ENCODE measurements at places on chromosomes 12 and 14.

GRCh38 chr12:55659486-55660385 lies 23.0 kb downstream of the OR10P1 start:
- DNase-seq, result no peak

GRCh38 chr14:26424537-26424936 lies 173.3 kb downstream of the NOVA1 start:
- no peak for DNase-seq

DNA sequence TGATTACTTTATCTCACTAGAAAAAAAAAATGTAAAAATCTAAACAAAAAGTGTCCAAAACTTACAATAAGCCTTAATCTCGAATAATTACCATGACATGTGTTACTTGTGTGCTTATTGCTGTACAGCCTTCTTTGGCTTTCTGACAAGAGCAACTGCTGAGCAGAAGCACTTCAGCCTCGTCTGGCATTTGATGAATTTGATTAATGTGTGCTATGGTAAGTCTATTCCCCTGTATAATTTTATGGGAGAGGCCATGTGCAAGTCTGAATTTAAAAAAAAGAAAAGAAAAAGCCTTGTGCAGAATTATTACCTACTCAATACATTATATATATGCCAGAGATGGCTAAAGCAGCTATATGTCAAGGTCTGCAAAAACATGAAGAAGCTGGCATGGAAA lies 113.9 kb downstream of the AEBP2 start:
- no peak for DNase-seq

DNA sequence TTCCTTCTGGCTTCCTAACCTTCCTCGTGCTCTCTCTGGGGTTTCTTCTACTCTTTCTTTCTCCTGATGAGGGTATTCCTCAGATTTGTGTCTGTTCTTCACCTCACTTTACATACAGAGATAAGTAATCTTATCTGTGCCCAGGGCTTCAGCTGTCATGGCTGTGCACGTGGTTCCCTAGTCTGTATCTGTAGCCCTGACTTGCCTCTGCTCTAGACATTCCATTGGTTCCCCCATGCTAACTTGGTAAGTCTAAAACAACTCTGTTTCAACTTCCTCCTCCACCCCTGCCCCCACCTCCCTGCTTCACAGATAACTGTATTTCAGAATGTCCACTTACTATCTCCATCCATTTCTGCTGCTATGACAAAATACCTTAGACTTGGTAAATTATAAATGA lies 10.8 kb downstream of the DIP2B start:
- no peak for DNase-seq

DNA sequence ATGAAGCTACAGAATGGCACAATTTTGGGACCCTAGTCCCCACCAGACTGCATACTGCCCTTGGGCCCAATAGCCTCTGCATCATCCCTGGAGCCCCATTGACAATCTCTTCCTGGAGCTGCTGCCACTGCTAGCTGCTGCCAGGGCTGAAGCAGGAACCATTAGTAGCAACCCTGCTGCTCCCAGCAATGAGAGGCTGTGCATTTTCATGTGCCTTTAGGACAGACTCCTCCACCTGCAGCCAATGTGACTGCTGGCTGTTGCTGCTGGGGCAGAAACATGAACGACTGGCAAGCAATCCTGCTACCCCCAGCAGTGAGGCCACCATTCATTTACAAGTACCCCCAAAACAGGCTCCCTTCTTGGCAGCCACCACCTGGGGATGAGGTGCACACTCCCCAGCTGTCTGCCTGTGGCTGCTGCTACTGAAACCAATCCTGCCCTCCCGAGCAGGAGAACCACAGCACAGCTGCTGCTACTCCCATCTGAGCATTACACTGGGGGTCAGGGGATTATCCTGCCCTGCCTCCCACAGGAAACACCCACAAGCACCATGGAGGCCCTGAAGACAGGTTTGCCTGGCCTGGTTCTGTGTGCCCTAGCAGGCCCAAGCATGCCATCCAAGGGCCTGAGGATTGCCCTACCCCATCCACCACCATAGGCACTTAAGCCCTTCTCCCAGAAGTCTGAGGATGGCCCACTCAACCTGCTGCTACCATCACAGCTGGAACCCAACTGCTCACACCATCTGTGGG lies 181.0 kb downstream of the MYRFL start:
- no peak for DNase-seq

DNA sequence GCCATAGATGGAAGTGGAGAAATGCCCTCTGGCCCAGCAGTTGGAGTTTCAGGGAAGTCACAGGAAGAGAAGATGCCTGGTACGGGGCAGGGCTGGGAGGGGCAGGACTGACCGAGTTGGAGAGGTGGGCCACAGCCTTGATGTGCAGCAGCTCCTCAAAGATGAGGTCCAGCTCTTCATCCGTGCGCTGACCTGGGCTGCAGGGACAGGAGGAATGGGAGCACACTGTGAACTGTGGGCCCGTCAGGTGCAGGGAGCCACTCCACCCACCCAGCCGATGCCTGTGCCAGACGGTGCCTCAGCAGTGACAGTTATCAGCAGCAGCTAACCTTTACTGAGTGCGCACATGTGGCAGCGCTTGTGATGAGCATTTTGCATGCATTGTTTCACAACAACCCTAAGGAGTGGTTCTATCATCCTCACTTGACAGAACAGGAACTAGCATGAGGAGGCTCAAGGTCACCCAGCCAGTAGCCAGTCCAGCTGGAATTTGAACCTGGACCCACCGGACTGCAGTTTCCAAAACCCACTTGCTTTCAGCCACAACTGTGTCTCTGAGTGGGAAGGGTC lies 8.4 kb downstream of the RAPGEF3 start:
- DNase-seq, result no peak

Measured in GM03348 (cell line).